Stimulated activated CD4-positive, alpha-beta T cell treated with anti-CD3 and anti-CD28 coated beads, Interleukin-1b, Interleukin-23, amount 100 ng/mL, for 1 hour (primary cell): ENCODE measurements at places on chromosomes 12 and 14.

- DNase-seq = no peak
Observed at GRCh38 chr14:97366400-97366799, 569.2 kb downstream of the VRK1 start.

- DNase-seq = no peak
Observed at GRCh38 chr12:108845696-108846095, 11.7 kb downstream of the SSH1 start.

- DNase-seq = no peak
Observed at GRCh38 chr14:96176811-96177211, 27.8 kb upstream of the BDKRB2 start.

- DNase-seq = no peak
Observed at GRCh38 chr14:31405599-31406232, 14.6 kb downstream of the HEATR5A start.

GRCh38 chr14:32005628-32006027, 71.5 kb upstream of the ARHGAP5 start:
- no peak for DNase-seq

GRCh38 chr14:50533241-50533705, 904 bp upstream of the MAP4K5 start:
- DNase-seq = no peak

GRCh38 chr14:93987815-93988476, 9.2 kb upstream of the CCDC197 start:
- no peak for DNase-seq

GRCh38 chr12:46556105-46556559, 183.6 kb upstream of the SLC38A2 start:
- no peak for DNase-seq

DNA sequence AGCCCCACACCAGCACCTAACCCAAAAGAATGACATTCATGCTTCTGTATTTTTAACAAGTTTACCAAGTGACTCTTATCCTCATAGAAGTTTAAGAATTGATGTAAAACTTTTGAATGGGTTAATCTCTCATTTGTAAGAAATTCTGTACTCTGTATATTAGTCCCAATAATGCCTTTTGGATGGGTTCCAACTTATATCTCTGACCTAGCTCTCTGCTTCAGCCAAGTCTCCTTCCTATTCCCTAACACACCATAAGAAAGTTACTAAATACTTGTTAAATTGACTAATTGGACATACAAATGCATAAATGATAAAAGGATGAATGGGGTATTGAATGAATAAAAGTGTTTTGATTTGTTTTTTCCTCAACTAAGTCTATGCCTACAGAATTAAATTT, 557.3 kb downstream of the TMTC2 start:
- no peak for DNase-seq

- DNase-seq = no peak
Observed at GRCh38 chr14:66657780-66658179, 149.8 kb downstream of the GPHN start.

DNA sequence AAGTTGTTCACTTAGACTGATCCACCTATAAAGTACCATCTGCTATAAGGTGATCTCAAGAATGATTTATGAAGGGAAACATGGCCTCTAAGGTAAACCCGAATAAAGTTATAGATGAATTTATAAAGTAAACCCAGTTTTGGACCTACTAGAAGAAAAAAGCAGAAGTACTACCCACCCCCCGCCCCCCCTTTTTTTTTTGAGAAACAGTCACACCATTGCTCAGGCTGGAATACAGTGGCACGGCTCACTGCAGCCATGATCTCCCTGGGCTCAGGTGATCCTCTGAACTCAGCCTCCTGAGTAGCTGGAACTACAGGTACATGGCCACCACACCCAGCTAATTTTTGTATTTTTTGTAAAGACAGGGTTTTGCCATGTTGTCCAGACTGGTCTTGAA, 3.9 kb downstream of the ENTPD5 start:
- no peak for DNase-seq
